ENCODE measurements at places on chromosomes 5 and 9.

DNA sequence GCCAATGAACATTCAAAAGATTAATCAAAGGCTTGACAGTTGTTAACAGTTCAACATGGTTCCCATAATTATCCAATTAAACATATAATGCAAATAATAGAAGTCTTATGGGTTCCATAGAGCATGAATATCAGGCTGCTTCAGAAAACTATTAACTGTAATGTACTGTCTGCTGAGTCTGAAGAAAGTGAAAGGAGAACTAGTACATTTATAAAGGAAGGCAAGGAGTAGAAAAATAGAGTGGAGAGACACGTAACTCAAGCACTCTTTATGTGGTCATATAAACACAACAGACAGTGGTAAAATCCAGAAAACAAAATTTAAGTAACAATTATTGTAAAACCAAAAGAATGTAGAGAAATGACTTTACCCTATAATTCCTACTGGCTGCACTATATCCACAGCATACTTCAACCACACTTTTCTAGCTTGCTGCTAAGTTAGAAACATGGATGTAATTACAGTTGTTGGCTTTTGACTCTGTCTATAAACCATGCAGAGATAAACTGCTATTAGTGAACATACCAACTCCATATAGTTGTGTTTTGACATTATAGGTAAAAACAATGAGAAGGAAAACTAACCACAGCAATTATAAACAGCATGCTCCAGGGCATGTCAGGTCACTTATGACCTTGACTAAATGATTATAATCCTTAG lies 32.7 kb downstream of the NFIB start:
- no peak for DNase-seq

GRCh38 chr9:119544492-119544891 lies 175.3 kb upstream of the BRINP1 start:
- no peak for DNase-seq

- DNase-seq: no peak
Measured at GRCh38 chr5:168819004-168819621, 239.9 kb upstream of the PANK3 start.

DNA sequence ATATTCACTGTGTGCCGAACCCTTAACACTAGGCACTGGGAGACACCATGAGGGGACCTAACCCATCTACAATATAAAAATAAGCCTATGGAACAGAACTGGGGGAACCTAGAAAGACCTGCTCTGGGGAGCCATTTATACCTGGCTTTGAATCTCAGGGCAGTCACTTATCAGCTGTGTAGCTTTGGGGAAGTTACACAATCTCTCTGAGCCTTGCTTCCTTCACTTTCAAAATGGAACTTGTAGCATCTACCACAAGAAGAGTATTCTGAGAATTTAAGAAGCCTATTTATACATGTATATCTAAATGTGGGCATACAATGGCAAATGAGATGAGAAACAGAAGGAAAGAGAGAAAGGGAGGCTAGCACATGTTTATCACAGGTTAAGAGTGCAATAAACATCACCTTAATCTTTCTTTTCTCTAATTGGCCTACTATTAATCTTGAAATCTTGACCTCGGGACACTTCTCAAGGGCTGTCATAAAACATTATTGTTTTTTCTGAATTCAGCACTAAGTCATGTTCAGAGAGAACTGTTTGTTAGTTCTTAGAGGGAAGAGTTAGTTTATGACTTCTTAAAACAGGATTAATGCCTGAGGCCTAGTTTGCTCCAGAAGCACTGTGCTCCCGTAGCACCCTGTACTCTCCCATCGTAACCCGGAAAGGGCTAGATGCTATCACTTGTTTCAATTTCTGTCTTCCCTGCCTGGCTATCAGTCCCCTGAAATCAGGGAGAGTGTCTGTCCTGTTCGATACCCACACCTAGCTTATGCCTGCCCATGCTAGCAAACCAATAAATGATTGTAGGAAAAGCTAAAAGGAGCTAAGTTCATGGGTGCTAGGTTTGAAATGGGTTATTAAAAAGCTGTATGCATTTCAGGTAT lies 606.4 kb upstream of the CLINT1 start:
- DNase-seq: no peak

All from CD4-positive, alpha-beta T cell treated with Interleukin-10 for 1 hour (primary cell).